ENCODE measurements at places on chromosomes 1 and 21. TPM values are rescaled to one million over a fixed set of nuclear protein-coding genes. Genes with fewer than 3 reads are reported as not detected.

The LCE1A gene
- not detected for total RNA-seq

The NUAK2 gene
- total RNA-seq: 17.7 TPM

The OLFML3 gene
- total RNA-seq: 8.6 TPM

The SLC6A17 gene
- 0.12 TPM for total RNA-seq

The PTCH2 gene
- total RNA-seq: 0.19 TPM

The CELA2A gene
- total RNA-seq: not detected

The FCRL4 gene
- not detected for total RNA-seq

The HLX gene
- total RNA-seq: 30.4 TPM

GRCh38 chr21:26405071-26405470 is 168.0 kb downstream of the CYYR1 start:
- no peak for DNase-seq

GRCh38 chr1:1948783-1949182 is 29.7 kb upstream of the TMEM52 start:
- DNase-seq: no peak

- DNase-seq: peak; percentile 36
Observed at GRCh38 chr1:205354259-205355074, 2.3 kb downstream of the KLHDC8A start.

DNA sequence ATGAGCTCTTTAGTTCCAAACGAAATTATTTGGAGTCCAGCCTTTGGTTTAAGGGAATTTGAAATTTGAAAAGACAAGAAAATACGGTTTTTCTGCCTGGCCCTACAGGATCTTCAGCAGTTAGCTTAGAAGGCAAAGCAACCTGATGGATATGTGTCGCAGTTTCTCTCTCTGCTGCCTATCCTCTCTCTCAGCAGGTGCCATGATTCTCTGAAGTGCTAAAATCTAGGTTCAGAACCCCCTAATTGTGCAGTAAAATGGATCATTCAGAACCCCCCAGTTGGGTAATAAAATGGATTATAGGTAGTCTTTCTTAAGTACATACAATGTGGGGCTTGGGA is 446 bp upstream of the DEPDC1 start:
- DNase-seq: no peak

DNA sequence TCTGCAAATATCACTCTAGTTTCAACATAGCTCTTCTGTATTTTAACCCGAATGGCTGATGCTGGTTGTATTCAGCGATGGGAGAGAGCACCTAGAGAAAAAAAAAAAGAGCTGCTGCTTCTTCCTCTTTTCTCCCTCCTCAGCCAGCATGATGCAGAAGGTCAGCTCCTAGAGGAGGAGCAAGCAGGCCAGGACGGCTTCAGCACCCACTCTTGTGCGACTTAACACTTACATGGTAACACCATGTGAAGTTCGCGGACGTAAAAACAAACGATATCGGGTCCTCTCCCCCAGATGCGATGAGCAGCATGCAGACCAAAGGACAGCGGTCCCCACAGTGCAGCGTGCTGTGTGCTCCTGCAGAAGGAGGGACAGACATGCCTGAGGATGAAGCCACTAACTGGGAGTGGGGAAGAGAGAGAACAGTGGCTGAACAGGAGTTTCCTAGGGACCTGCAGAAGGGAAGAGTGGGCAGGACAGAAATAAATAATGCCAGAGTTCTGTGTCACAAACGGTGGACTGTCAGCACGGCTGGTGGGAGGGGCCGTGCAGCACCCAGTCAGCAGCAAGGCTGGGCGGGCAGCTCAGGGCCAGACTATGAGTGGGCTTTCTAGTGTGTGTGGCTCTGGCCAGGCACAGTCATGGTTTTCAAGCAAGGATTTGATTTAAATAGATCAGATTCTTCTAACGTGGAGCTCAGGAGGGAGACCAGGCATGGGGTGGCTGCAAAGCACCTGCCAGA is 11.4 kb upstream of the B3GALT5 start:
- no peak for DNase-seq

DNA sequence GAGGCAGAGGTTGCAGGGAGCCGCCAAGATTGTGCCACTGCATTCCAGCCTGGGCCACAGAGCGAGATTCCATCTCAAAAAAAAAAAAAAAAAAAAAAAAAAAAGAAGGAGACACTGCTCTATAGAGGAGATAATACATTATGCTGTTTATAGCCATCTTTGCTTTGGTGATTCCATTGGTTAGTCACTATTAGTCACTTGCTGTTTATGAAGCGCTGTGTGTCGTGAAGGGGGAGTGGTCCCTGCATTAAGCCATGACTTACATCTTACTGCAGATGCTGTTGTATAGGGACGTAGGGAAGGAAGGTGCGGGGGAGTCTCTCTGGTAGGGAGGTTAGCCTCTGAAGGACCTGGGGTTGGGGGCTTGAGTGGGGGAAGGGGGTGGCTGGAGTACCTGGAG is 48.3 kb downstream of the HUNK start:
- DNase-seq: no peak

DNA sequence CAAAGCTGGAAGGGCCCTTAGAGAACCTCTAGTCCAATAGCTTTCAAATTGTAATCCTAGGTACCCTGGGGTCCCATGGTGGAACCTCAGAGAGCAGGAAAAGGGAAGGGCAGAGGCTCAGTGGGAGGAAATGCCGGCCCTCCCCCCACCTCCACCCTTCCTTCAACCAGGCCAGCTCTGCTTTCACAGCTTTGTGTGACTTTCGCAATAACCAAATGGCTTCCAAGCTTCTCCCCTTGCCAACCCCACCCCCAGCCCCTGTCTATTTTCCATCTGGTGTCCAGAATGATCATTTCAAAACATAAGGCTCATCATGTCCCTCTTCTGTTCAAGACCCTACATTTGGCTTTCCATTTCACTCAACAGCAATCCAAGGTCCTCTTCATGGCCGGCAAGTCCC is 74.4 kb downstream of the CD58 start:
- DNase-seq: no peak

- DNase-seq: no peak
Observed at GRCh38 chr1:67861856-67862516, 28.7 kb upstream of the GNG12 start.

DNA sequence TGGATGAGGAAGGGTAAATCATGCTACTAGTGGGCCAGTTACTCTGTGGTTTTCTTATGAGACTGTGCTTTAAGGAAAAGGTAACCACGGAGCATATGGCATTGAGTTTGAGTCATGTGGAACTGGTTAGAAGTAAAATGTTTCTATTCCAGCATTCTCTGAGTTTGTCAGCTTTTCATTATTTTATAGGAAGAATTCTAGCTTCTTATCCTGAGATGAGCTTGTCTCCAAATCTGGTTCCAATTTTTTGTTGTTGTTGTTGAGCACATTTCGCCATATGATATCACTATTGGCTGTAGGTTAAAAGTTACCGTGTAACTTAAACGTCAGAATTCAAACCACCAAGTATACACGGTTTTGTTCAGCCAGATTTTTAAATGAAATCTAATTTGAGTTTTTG is 69.9 kb downstream of the ATF6 start:
- DNase-seq: no peak

GRCh38 chr1:66503841-66504470 is 30.0 kb upstream of the SGIP1 start:
- no peak for DNase-seq

DNA sequence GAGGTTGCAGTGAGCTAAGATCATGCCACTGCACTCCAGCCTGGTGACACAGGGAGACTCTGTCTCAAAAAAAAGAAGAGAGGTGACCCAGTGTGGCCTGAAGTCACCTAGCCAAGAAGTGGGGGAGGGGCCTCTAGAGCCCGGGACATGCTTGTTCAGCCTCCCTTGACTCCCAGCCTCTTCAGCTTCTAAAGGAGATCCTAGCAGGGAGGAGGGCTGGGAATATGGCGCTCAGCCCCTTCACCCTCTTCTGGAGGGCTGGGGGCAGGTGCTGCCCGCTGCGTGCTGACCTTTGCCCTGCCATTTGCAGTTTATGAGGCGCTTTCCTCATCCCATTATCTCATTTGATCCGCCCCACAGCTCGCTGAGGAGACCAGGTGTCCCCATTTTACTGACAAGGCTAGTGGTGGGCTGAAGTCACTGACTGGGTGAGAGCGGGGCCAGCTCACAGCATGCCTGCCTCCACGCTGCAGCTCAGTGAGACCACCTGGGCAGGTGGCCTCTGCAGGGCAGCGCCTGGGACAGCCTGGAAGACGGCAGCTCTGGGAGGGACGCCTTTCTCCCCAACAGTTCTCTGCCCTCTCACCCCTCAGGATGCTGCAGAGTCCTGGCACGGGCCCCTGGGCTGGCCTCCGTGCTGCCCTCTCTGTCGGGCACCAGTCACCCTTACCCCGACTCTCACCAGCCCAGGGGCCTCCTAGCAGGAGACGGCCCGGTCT is 7.5 kb downstream of the ELF3 start:
- DNase-seq: no peak

DNA sequence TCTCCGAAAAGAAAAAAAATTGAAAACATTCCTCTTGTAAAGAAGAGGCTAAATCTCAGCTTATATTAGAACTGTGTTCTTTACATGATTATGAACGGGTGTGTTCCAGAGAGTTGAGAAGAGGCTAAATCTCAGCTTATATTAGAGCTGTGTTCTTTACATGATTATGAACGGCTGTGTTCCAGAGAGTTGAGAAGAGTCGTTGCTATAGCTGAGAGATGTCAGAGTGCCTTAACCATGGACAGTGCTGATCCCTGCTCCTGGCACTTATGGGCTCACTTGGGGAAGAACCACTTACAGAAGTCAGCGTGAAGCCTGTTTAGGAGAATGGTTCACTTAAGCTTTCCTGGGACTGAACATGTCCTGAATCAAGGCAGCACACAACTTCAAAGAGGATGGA is 35.0 kb downstream of the SLC35F3 start:
- DNase-seq: no peak

DNA sequence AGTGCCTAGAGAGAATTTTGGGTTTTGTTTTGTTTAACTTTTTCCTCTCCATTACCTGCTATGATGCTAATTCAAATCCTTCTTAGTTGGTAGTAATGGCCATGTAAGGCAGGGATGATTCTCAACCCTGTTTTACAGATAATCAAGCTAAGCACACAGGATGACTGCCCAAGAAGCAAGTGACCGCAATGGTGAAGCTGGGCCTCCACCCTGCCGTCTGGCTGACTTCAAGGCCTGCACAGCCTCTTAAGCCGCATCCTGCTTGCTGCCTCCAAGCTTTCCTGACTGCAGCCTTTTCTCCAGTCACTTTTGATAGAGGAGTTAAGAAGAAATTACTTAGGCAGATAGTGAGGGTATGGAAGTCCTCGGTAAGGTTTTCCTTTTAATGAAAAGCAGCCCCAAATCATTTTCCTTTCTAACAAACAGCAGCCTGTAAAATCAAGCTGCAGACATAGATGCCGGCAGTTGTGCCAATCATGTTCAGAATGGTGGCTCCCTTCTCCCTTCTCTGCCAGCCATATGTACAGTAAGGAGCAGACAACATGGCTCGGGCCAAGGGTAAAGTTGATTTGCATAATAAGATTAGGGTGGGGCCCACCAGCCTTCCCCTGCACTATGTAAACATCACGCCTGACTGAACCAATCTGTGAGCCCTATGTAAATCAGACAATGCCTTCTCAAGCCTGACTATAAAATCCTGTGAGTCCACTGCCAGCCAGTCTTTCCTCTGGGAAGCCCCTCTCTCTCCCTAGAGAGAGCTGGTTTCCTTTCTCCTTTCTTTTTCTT is 8.8 kb upstream of the CTBS start:
- DNase-seq: no peak

- no peak for DNase-seq
Observed at GRCh38 chr1:26553942-26554682, 24.6 kb downstream of the RPS6KA1 start.

DNA sequence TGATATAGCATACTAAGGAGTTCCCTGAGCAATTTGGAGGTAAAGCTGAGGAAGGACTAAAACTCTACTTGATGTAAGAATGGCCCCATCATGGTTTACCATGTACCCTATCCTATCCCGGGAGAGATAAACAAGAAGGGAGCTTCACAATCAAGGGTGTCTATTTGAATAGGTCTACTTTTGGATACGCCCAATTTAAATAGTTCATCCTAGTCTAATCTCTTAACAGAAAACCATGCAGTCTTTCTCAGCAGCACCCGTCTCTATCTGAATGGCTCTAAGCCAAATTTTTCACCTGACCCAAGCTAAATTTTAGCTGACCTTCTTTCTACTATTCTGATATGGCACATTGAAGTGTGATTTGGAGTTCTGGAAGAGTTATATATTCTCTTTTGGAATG is 122.0 kb downstream of the TNNI3K start:
- no peak for DNase-seq

DNA sequence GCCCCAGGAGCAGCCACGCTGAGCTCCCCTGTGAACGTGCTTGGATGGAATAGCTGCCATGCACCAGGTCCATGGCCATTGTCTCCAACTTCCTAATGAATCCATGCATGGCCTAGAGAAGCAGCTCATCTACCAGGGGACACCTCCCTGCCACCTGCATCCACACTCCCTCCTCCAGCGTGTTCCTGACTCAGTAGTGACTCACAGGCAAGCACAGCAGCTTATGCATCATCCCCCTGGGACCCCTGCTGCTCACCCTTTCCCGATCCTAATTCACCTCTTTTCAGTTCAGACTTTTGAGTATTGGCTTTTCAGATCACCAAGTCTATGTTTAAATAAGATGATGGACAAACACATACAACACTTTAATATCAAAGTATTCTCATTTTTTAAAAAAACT is 39.9 kb upstream of the TADA1 start:
- no peak for DNase-seq

GRCh38 chr1:117312453-117313138 is 54.7 kb upstream of the MAN1A2 start:
- DNase-seq: peak; percentile 0

GRCh38 chr21:45469273-45470086 is 64.5 kb downstream of the COL18A1 start:
- DNase-seq: no peak

DNA sequence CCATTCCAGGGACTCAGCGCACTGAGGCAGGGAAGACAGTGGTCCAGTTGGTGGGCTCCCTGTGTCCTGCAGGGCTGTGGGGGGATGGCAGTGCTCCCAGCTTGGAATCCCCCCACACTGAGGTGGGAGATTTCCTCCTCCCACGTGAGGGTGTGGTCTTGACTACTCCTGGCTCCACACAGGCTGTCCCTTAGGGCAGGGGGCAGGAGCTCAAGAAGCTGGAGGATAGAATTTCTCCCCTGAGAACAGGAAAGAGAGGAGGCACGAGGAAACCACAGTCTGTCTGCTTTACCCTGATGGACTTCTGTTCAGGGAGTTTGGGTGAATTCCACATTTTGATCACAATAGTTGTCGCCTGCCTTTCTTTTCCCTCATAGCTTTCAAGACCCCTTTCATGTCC is 62.1 kb downstream of the CACNA1E start:
- DNase-seq: no peak

DNA sequence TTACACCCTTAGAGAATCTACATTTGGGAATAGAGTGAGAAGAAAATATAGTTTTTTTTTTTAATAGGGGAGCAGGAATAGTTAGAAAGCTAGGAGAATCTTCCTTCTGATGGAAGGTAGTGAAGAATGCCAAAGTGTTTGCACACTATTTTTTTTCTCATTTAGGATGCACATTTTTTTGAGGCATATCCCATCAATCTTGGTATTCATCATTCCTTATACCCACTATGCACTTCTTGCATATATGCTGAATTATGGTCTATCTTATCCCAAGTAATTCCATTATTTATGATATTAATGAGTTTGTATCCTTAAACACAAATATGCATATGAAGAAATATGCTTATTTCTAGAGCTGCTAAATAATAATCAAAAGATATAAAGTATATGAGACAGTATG is 28.4 kb downstream of the HSPA13 start:
- DNase-seq: no peak

- no peak for DNase-seq
Observed at GRCh38 chr1:182484531-182485257, 34.7 kb downstream of the RGSL1 start.
